ENCODE measurements at places on chromosomes 4 and X. TPM values are rescaled to one million over a fixed set of nuclear protein-coding genes. Genes with fewer than 3 reads are reported as not detected.

GRCh38 chr4:106496061-106496460, 127.5 kb upstream of the GIMD1 start:
- no peak for DNase-seq

NDUFB11 gene
- total RNA-seq, result 69.4 TPM

DNA sequence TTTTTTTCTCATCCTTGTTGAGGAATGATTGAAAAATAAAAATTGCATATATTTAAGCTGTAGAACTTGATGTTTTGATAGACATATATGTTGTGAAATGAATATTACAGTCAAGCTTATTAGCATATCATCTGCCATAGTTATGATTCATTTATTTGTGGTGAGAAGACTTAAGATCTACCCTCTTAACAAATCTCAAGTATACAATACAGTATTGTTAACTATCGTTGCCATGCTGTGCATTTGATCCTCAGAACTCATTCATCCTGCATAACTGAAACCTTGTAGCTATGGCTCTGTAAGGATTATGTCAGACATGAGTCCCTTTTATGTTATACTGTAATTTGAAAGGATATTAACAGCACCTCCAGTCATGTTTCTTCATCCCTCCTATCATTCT, 2045.3 kb downstream of the ARAP2 start:
- DNase-seq, result no peak

DNA sequence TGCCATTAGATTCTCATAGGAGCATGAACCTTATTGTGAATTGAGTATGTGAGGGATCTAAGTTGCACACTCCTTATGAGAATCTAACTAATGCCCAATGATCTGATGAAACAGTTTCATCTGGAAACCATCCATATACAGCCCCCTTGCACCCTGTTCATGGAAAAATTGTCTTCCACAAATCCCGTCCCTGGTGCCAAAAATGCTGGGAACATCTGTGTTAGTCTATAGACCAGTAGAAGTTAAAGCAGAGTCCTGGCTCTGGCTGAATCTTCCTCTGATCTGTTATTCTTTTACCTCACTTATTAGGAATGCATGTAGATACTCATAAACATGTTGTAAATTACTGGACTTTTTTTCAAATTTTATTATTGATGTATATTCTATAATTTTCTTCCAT, 29.2 kb downstream of the SULT1B1 start:
- no peak for DNase-seq

- no peak for DNase-seq
Observed at GRCh38 chr4:89703829-89704590, 133.0 kb downstream of the SNCA start.
